NCI-H446 (cell line): ENCODE measurements at places on chromosomes 2 and 18.

- no peak for DNase-seq
These were observed 204.6 kb upstream of the TNP1 start for GRCh38 chr2:217064234-217065011.

- DNase-seq, result no peak
These were observed 15.8 kb downstream of the HS1BP3 start for GRCh38 chr2:20635113-20635510.

GRCh38 chr2:65481961-65482360 lies 49.6 kb upstream of the SPRED2 start:
- no peak for DNase-seq

- no peak for DNase-seq
These were observed 70.0 kb upstream of the NEUROD1 start for GRCh38 chr2:181750305-181750704.

DNA sequence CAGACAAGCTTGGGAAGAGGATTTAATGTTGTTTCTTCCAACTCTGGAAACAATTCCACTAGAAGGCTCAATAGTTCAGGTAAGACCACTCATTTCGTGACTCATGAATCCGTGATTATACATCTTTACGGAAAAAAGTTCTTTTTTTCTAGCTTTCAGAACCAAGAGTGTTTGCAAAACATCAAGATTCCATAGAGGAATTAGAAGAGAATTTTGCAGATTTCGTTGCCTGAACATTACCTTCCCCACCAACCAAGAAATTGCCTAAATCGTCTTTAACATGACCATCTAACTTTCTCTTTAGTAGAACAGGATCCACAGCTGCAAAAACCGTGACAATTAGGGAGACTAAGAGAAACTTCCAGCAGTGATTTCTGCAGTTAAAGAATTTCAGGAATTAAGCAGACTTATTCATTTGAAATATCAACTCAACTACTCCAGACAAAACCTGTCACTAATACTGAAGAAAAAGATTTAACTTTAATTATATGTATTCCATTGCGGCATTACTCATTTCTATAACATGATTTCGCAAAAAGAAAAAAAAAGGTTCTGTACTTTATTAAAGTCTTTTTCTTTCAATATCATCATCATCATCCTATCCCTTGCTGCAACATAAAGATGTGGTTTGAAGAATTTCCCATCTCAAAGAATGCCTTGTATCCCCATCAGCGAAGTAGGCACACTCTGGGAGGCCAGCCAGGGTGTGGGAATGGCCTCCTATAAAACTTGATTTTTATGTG lies 1.9 kb upstream of the NAB1 start:
- peak; percentile 38 for DNase-seq
